Kidney epithelial cell (primary cell): ENCODE measurements at places on chromosomes 11 and 22.

DNA sequence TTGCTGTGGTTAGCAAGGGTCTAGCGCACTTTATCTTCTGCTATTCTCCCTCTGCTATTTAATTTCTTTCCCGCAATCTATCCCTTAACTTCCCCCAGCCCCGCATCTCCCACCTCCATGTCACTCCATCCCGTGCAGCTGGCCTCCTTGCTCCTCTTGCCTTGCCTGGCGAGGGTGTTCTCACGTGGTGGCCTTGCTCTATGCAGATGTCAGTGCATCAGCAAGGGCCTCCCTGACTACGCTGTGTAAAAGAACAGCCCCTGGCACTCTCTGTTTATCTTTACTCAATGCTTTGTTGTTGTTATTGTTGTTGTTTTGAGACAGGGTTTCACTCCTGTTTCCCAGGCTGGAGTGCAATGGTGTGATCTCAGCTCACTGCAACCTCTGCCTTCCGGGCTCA, 114.4 kb upstream of the NNMT start:
- no peak for DNase-seq

- DNase-seq: no peak
Observed at GRCh38 chr11:61023086-61023965, 51.8 kb downstream of the CD6 start.

DNA sequence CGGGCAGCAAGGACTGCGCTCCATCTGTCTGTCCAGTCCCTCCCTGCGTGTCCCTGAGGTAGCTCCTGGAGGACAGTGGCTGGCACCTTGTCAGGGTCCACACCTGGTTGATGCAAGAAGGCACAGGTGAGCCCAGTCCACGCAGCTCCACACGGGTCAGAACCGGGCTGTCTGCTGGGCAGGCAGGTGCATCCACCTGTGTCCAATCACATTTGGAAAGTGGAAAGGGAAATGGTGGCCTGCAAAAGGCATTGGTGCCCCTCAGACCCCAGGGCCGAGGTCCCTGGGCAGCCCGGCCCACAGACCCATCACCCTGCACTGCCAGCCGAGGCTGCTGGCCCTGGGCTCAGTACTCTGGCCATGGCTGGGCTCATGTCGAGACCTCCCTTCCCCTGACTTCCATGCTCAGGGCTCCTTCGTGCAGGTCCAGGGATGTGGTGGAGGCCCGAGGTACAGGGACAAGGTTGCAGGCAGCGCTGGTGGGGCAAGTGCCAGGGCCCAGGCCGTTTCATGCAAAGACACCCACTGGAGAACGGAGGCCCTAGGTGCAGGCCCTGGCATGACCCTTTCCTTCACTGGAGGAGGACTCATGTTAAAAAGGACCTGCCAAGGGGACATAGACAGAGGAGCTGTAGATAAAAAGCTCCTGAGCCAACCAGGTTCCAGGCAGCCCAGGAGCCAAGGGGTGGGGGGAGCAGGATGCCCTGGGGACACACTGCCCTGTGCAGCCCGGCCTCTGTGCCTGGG, 38.9 kb upstream of the TH start:
- no peak for DNase-seq

- DNase-seq: peak; percentile 14
Observed at GRCh38 chr11:57349491-57350274, 11.5 kb downstream of the P2RX3 start.

DNA sequence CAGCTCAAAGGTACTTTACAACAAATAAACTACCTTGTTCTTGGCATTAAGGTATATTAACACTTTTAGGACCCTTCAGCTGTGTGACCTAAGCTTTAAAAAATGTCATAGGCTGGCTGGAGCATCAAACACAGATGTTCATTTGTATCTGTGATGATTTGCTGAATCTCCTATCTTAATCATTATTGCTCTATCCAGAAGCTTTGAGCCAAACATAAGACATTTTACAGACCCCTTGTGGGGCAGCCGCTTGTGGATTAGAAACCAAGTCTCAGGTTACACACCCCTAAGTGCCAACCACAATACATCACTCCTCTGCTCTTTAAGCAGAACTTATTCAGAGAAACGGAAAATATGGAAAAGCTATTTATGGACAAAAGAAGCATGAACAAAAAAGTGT, 394.2 kb upstream of the CCDC90B start:
- no peak for DNase-seq

DNA sequence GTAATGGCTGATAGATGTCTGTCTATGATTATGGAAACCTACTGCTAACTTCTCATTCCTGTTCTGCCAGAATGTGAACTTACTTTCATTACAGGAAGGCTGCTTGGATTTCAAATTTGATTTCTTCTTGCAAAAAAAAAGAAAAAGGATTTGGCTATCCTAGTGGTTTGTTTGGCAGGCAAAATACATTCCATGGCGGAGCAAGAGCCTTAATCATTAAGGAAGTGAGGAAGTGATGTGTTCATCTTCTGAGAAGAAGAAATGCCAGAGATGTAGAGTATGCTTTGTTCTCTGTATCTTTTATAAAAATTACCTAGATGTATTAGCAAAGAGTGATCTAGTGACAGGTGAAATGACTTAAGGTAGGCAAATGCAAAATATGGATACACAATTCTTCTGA, 356.3 kb downstream of the SOX6 start:
- DNase-seq: no peak

DNA sequence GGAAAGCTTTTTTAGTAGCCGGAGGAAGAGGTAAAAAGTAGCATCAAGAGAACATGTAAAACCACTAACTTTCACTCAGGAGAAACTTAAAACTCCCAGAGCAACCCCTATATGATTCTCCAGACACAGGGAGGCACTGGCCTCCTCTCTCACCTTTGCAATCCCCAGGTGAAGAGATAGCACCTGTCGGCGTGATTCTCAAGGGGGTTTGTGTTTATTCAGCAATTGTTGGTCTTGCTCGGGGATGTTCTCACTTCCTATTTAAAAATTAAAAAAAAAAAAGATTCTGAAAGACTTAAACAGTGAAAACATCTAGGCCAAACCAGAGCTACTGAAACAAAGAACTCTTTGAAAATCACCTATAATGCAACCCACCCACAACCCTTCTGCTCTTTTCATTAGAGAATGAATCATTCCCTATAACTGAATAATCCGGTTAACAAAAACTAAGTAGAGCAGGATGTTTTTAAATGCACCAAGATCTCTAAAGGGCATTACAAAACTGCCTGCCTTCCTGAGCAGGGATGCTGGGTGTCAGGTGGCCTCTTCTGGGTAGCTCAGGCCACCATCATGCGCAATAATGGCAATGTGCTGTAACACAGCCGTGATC, 24.9 kb downstream of the DHCR7 start:
- DNase-seq: no peak

- peak; percentile 92 for DNase-seq
Observed at GRCh38 chr11:93444617-93445073, 98.5 kb downstream of the SMCO4 start.

DNA sequence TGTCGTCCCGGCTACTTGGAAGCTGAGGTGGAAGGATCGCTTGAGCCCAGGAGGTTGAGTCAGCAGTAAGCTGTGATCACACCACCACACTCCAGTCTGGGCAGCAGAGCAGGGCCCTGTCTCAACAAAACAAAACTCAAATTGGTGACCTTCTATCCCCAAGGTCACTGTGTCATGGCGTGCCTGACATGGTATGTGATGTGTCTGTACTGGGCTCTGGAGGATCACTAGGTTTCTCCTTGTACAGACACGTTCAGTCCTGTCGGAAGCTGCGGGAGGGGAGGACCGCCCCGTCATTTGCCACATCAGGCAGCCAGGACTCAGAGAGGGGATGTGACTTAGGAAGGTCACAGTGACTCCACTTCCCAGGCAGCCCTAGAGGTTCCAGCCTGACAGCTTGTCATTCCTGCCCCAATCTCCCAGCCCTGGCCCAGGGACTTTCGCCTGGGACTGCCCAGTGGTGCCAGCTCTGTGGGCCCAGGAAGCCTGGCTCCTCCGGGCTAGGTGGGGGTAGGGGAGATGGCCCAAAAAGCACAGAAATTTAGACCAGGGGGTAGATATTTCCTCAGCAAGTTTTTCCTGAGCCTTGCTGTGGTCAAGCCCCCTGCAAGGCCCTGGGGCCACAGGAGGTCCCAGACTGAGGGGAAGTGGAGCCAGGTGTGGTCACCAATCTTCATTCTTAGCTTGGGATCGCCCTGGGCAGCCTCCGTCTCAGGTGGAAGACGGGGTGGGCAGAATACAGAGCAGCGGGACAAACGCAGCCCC, 53.2 kb downstream of the TRIOBP start:
- no peak for DNase-seq

GRCh38 chr11:75523811-75524664, 1.7 kb downstream of the GDPD5 start:
- DNase-seq: no peak

DNA sequence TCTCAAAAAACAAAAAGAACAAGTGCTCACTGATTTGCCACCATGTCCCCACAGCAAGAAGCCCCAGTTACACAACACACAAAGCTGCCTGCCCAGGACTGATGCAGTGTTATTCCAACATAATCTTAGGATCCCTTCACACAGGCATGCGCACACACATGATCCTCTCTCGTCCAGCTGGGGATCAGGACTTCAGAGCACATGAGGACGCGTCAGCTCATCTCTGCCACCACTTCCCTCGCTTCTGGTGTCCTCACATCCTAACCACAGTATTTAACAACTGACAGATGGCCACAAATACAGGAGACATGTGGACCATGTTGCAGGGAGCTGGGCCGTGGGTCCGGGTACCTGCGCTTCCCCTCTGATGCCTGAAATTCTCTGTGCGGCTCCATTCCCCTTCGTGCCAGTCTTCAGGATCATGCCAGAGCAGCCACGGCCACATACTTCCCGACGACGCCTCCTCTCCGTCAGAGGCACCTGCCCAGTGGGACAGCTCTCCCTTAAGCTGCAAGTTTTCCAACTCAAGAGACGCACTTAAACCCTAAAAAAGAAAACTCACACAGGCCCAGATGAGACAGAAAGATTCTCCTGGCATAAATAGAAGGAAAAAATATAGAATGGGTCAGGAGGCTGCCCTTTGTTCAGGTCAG, 68.3 kb downstream of the PACSIN2 start:
- no peak for DNase-seq

DNA sequence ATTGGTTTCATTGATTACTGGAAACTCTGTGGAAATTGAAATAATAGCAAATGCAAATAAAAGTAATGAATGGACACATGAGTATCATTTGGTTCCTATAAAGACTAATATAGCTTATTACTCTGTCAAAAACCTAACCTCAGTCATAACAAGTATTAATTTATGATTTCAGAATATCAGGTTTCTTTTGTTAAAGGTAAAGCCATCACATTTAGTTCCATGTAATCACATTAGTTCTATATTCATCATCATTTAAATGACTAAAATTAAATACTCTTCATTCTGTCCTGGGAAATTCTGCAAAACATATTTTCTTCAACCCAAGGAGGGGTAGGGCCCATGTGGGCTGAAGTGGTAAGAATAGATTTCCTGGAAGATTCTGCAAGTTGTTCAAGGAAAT, 68.2 kb upstream of the ANO3 start:
- DNase-seq: no peak

DNA sequence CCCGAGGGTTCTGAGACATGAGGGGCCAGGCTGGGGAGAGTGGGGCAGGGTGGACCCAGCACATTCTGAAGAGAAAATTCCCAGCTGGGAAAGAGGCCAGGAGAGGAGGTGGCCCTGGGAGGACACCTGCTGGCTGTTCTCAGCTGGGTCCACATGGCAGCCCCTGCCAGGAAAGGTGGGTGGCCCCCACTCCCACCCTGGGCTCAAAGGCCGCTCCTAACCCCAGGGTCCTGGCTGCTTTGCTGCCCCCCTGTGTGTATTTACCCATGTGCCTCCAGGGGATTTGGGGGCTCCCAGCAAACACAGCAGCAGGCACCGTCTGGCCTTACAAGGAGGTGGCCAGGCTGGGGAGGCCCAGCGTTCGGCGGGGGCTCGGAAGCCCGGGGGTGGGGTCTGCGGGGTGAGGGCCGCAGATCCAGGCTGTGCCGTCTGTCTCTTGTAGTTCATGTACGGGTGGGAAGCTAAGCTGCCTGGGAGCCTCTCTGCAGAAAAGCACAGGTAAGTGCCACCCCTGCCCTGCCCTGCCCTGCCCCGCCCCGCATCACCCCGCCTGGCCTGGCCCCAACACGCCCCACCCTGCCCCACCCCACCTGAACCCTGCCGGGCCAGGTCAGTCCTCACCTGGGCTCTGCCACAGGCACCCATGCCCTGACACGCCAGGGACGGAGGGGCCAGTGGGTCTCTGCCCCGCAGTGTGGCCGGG, 10.6 kb downstream of the MUC5B start:
- no peak for DNase-seq

GRCh38 chr11:16299390-16299789, 57.0 kb downstream of the SOX6 start:
- no peak for DNase-seq

GRCh38 chr11:7654195-7654705, 19.1 kb downstream of the CYB5R2 start:
- DNase-seq: no peak

DNA sequence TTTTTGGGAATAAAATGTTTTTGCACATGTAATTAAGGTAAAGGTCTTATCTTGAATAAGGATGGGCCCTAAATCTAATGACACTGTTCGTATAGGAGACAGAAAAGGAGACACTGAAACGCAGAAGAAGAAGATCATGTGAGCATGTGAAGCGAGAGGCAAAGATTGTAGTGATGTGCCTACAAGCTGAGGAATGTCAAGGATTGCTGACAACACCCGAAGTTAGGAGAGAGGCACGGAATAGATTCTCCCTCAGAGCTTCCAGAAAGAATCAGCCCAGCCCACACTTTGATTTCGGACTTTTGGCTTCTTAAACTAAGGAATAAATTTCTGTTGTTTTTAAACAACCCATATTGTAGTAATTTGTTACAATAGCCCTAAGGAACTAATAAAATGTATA, 4.1 kb upstream of the BLID start:
- no peak for DNase-seq

DNA sequence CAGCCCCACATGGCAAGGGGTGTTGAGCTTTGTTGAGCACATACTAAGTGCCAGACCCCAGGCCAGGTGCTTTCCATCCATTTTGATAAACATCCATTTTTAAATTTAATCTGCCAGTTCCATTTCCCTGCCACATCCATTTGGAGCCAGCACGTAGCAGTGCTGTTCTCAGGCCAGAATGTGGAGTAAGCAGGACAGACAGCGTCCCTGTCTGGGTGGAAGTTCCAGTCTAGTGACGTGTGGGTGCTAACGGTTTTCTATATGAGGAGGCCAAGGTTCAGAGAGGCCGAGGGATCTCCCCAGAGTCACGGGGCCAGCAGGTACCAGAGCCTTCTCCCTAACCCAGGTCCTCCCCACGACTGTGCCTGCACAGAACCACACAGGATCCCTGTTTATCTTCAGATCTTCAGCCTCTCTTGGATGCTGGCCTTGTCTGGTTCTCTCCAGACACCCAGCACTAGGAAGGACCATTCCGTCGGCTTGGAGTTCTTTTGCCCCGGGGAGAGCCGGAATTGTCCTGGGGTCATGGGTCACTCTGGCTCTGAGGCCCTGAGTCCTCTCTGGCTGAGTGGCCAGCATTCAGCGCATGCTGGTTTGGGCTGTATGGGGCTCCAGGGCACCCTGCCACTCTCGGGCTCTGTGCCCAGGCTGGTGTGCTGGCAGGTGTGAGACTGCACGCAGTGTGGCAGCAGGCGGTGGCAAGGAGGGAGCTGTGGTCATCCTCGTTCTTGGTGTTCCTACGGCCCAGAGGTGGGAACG, 63.6 kb upstream of the PPARA start:
- no peak for DNase-seq

GRCh38 chr11:102279641-102280170, 37.6 kb upstream of the BIRC3 start:
- DNase-seq: no peak
